ENCODE measurements at places on chromosomes 13 and 19.

DNA sequence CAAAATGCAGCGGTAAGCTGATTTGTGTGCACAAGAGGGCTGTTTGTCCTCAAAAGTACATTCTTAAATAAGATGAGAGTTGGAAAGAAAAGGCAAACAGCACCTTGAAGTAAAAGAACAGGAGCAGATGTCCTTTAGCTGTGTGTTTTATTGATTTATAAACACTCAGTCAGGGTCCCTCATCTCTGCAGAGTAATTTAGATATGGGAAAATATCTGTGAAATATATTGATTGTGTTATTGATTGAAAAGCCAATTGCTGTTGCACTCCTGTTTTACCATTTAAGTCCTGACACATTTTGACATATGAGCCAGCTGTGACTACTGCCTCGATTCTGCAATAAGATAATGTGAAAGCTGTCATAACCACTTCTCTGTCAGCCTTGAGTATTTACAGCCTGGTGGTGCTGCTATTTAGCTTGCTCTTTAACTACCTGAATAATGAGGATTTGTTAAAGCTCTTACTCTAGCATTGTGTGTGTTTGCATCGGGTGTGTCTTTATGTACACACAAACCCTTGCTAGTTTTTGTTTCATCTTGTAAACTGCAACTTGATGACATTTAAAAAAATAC, 550.1 kb downstream of the DACH1 start:
- no peak for DNase-seq

- DNase-seq, result no peak
Measured at GRCh38 chr19:7257148-7258040, 36.8 kb downstream of the INSR start.

DNA sequence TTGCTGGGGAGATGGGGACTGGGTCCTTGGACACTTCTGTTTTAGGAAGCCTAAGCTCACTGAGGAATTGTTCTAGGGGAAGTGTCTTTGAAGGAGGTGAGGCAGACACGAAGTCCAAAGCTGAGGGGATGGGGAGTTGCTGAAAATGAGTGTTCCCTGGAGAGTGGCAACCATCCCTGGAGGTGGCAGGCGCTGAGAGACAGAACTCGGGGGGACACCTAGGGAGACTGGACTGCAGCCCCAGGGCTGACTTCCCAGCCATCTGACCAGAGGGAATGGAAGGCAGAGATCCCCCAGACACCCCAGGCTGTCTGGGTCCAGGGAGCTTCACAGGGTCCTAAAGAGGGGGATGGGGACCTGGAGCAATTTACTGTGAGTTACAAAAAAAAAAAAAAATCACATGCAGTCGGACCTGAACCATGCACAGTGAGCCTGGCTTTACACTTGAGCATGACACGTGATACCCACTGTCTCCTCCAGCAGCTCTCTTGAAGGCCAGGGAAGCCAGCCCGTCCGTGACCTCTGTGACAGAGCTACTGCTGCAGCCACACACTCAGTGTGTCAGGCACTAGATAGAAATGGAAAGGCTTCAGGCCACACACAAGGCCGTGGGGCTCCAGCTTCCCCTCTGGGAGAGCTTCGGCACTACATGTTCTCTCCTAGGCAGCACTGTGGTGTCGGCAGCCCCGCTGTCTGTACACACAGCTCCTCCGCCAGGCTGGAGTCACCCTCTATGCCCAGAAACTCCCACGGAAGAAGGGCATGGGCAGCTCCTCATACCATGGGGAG, 77.1 kb upstream of the KCTD15 start:
- DNase-seq, result no peak

DNA sequence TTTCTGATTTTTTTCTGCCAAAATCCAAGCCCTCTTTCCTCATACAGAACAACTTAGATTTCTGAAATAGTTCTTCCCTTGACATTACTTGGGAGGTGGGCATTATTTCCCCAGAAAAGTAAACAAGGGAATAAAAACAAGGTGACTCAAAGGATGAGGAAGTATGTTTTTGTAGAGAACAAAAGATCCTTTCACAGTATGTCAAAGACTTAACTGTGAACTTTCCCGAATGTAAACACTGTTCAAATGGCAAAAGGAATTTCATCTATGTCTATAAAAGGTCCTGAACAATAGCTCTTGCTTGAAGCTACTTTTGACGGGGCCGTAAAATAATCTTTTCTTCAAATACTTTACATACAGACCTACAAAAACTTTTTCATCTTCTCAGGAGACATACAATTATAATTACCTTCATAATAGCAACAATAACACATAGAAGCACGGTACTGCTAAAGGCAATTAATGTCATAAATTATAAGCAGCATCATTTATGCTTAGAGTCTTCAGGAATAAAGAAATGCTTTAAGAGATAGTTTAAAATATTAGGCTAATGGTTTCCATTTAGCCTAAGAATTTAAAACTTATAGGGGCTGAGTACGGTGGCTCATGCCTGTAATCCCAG, 191.1 kb downstream of the RGCC start:
- no peak for DNase-seq

DNA sequence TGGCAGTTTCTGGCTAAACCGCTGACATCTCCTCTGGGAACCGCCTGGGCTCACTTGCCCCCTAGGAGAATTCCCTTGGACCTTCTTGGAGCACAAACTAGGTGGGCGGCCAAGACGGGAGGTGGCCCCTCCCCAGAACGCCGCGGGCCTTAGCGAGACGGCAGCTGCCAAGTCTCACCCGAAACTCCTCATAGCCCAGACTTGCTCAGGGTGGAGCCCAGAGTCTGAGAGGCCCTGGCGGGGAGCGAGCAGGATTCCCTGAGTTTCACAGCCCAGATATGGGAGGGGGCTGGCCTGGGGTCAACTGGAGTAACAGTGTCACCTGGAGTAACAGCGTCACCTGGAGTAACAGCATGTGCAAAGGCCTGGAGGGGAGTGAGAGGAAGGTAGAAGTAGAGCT, 10.1 kb downstream of the TINCR start:
- DNase-seq, result no peak

GRCh38 chr19:49071860-49072547, 495 bp downstream of the KCNA7 start:
- DNase-seq, result no peak

- DNase-seq, result no peak
Measured at GRCh38 chr13:51827254-51827653, 17.7 kb downstream of the TMEM272 start.

GRCh38 chr19:3482507-3483225, 575 bp downstream of the SMIM44 start:
- DNase-seq, result no peak

- no peak for DNase-seq
Measured at GRCh38 chr19:18939922-18940768, 872 bp downstream of the HOMER3 start.

GRCh38 chr13:77874406-77874805, 44.2 kb downstream of the EDNRB start:
- no peak for DNase-seq

- DNase-seq, result no peak
Measured at GRCh38 chr13:39253774-39254173, 215.5 kb downstream of the NHLRC3 start.

DNA sequence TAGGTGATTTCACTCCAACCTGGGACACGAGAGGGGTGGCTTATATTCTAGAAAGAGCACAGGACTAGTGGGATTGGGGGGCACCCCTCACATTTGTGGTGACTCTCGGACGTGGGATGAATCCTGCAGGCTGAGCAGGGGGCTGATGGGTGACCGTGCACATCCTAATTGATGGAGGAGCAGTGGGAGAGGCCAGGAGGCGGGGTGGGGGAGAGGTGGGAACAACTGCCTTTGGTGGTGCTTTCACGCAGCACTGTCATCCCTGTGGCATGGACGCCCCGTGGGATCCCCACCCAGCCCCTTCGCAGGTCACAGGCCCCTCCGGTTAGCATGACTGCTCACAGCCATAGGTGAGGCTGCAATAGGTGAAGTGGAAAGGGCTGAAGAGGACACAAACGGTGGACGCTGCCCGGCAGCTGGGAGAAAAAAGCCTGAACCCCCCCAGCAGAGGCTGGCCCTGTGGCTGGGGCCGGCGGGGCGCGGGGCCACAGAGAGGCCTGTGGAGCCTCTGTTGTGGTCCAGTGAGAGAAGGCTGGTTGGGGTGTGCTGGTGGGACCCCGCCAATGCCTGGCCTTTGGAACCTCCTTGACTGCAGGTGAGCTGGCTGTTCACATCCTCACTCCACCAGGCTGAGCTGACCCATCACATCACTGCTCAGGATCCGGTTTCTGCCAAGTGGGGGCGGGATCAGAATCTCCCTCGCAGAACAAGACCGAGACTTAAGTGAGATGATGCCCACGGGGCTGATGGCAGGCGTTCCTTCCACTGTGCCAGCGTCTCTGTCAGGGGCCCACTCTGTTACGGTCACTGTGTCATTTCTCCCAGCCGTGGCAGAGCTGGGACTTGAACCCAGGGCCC, 325.4 kb downstream of the TEX29 start:
- no peak for DNase-seq

DNA sequence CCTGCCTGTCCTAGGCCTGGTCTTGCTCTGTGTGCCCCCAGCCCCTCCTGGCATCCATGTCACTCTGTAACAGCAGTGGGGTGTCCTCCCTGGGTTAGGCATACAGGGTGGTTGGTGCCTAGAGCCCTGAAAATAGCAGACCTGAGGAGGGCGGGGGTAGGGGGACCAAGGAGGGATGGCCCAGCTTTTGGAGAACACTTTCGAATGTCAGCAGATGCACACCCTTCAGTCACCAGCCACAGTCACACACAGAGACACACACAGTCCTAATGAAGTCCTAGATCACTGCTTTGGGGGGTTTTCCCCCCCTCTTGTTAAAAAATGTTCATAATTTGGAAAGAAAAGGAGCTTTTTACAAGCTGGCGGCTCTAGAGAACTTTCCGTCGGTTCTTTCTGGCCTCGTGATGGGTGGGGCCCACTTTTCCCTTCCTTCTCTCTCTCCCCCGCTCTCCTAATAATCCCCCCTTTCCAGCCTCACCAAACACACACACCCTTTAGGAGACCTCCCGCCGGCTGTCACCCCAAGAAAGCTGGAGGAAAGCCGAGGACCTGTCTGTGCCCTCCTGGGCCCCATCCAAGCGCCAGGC, 47.9 kb downstream of the LYL1 start:
- no peak for DNase-seq

DNA sequence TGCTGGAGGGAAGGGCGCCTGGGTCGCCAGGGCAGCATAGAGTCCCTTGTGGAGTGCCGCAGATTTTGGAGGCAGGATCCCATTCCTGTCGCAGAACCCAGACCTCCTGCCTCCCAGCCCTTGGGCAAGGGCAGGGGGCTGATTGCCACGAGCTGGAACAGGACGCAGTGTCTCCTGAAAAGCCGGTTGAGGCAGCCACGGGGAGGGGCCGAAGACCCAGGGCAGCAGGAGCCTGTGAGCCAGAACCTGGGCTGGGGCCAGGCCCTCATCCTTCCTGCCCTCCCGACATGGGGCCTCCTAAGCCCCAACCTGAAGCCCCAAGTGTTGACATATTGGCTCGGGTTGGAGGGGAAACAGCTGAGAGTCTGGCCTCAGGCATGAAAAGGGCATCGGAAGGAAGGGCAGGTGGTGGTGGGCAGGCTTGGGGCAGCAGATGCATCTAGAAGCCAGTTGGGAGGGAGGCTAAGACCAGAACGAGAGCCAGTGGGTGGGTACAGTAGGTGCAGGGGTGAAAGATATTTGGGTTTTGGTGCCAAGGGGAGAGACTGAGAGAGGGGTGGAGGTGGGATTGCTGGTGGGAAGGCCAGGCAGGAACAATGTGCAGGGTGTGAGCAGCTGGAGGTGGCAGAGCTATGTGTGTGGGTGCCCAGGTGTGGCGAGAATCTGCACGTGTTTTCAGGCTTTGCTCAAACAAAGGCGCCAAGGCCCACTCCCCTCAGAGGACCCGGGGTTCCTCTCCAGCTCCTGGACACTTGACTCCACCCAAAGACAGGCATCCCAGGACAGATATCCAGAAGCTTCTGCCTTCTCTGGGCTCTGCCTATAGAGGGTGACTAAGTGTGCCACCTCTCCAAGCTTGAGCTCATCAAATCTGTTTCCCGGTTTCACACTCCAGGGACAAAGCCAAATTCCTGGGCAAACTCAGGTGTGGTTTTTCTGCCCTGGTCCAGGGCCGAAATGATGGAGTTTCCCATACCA, 1.4 kb upstream of the SBSN start:
- DNase-seq, result no peak

DNA sequence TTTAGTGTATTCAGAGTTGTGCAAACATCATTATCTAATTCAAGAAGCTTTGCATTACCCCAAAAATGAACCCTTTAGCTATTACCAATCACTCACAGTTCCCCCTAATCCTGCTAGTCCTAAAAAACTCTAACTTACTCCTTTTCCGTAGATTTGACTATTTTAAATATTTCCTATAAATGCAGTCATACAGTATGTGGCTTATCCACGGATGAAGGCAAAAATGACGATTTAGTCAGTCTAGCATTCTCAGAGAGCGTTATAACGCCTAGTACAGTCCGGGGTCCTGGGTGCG, 587 bp upstream of the ZNF383 start:
- DNase-seq, result no peak

GRCh38 chr19:903266-903797, 9.7 kb downstream of the R3HDM4 start:
- DNase-seq, result no peak

DNA sequence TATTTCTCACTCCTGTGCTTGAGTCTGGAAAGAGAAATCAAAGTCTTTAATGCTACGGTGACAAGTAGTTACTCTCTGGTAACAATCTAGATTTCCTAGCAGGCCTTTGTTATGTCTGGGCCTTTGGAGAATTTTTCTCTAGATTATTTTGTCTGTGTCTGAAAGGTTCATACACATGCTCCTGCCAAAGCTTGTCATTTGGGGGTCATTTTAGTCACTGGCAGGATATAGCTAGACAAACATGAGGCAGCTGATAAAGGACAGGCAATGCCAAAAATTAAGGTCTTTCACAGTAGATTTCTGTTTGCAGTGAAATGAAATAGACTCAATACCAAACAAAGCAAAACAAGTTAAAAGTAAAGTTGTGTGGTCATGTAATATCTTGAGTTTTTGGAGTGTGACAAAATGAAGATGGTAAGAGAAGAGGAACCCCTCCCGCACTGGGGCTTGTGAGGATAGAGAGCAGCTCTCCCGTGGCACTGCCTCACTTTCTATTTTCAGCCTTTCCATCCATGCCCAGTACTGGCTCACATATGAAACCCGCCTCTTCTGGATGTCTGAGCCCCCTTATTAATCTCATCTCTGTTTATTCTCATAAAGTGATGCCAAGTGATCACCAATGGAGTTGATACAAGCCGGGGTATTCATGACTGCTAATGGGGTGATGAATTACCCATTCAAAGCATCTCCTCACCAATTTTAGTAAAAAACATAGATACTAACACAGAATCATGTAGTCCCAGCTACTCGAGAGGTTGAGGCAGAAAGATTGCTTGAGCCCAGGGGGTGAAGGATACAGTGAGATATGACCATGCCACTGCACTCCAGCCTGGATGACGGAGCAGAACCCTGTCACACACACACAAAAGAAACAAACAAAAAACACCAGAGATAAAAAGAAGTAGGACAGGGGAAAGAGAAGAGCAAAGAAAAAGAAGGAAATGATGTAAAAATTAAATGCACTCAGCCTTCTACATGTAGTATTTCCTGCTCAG, 389.3 kb downstream of the FGF14 start:
- DNase-seq, result no peak

DNA sequence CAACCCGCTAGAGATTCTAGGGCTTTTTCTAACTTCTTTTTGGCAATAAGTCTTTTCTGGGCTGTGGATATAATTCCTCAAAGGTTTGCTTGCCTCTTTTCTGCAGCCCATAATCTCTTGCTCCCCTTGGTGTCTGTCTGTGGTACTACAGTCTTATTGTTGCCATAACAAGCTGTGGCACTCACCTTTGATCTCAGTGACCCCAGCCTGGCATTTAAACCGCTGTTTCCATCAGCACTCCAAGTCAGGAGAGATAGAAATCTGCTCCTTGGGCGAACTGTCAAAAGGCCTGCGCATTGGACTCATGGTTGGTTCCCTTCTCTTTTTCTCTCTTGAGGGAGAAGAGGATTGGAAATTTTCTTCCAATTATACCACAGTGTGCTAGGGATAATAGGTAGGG, 14.5 kb upstream of the MPHOSPH8 start:
- DNase-seq, result no peak

All from brain pericyte (primary cell).